Mesendoderm (in vitro differentiated cells): ENCODE measurements at places on chromosomes 6 and 20.

GRCh38 chr20:24751551-24751950, 197.5 kb upstream of the CST7 start:
- no peak overlapping the region for H3K27ac ChIP-seq
- no peak overlapping the region for H3K4me3 ChIP-seq
- no peak for DNase-seq
- no peaks in the 10 kb centered on the region for H3K36me3 ChIP-seq
- H3K27me3 ChIP-seq, result no peaks in the 10 kb centered on the region
- no peaks in the 10 kb centered on the region for H3K4me1 ChIP-seq

- DNase-seq, result no peak
- no peak overlapping the region for H3K27ac ChIP-seq
- no peak overlapping the region for H3K4me3 ChIP-seq
- H3K27me3 ChIP-seq, result no peaks in the 10 kb centered on the region
- H3K4me1 ChIP-seq, result peaks cover 4% of the 10 kb centered on the region
These were observed 223.1 kb upstream of the MYLIP start for GRCh38 chr6:15905488-15906419.

DNA sequence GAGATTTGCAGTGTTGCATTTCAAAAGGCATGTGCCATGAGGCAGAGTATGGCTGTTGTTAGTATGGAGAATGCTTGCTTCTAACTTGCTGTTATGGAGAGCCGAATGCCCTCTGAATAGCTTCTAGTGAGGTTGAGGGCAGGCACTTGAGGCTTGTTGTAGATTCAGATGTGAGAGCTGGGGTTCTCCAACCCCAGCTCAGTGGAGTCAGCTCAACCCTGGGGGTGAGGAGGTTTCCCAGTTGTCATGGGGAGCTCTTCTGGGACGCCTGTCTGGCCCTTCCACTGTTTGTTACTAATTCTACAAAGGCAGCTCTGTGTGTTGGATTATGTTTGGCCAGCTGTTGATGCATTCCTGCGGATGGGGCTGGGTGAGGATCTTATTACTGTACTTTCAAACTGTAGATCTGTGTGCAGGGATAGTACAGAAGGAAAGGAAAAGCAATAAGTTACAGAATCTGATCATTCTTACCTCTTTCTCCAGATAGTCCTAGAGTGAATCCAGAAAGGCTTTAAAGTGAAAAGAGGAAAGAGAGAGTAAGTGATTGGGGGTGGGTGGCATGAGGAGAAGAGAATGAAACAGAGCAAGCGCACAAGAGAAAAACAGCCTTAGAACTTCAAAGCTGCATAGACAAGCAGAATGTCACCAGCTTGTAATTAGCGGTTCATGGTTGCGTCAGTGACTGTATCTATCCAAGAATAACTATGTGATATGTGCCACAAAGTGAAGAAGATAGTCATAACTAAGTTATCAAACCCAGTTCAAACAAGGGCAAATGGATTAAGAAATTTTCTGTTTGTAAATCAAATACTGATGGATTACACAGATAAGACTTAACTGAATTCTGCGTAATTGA, 148.7 kb downstream of the PRL start:
- H3K4me3 ChIP-seq, result no peak overlapping the region
- H3K27me3 ChIP-seq, result no peaks in the 10 kb centered on the region
- no peaks in the 10 kb centered on the region for H3K36me3 ChIP-seq
- H3K4me1 ChIP-seq, result peaks cover 11% of the 10 kb centered on the region
- no peak for DNase-seq
- no peak overlapping the region for H3K27ac ChIP-seq

GRCh38 chr6:152119831-152120230, 312.3 kb downstream of the ESR1 start:
- H3K4me1 ChIP-seq, result no peaks in the 10 kb centered on the region
- DNase-seq, result no peak
- no peaks in the 10 kb centered on the region for H3K27me3 ChIP-seq
- no peak overlapping the region for H3K4me3 ChIP-seq
- H3K36me3 ChIP-seq, result no peaks in the 10 kb centered on the region
- no peak overlapping the region for H3K27ac ChIP-seq

GRCh38 chr6:136782021-136782770, 10.1 kb downstream of the MAP3K5 start:
- no peak overlapping the region for H3K4me3 ChIP-seq
- peak; percentile 65 for DNase-seq
- H3K4me1 ChIP-seq, result no peaks in the 10 kb centered on the region

GRCh38 chr20:44494681-44495080, 19.0 kb downstream of the TTPAL start:
- H3K27ac ChIP-seq, result no peak overlapping the region
- peaks cover 9% of the 10 kb centered on the region for H3K36me3 ChIP-seq
- H3K4me3 ChIP-seq, result no peak overlapping the region
- no peak for DNase-seq
- peaks cover 4% of the 10 kb centered on the region for H3K4me1 ChIP-seq
- no peaks in the 10 kb centered on the region for H3K27me3 ChIP-seq

GRCh38 chr6:106894978-106895702, 79.4 kb downstream of the CD24 start:
- no peaks in the 10 kb centered on the region for H3K27me3 ChIP-seq
- no peaks in the 10 kb centered on the region for H3K36me3 ChIP-seq
- H3K27ac ChIP-seq, result no peak overlapping the region

GRCh38 chr20:38212806-38213606, 47.5 kb downstream of the KIAA1755 start:
- H3K27ac ChIP-seq, result no peak overlapping the region
- no peaks in the 10 kb centered on the region for H3K27me3 ChIP-seq

- no peak overlapping the region for H3K27ac ChIP-seq
- H3K4me1 ChIP-seq, result no peaks in the 10 kb centered on the region
- H3K4me3 ChIP-seq, result no peak overlapping the region
- H3K36me3 ChIP-seq, result no peaks in the 10 kb centered on the region
These were observed 441.0 kb downstream of the KIF16B start for GRCh38 chr20:16132036-16132798.

- H3K27ac ChIP-seq, result no peak overlapping the region
- no peak overlapping the region for H3K4me3 ChIP-seq
- no peaks in the 10 kb centered on the region for H3K4me1 ChIP-seq
- H3K27me3 ChIP-seq, result no peaks in the 10 kb centered on the region
- no peaks in the 10 kb centered on the region for H3K36me3 ChIP-seq
These were observed 97.3 kb upstream of the CARMIL1 start for GRCh38 chr6:25181923-25182322.

- peak; percentile 69 for DNase-seq
- peaks cover 77% of the 10 kb centered on the region for H3K27me3 ChIP-seq
- H3K4me3 ChIP-seq, result no peak overlapping the region
- peaks cover 2% of the 10 kb centered on the region for H3K4me1 ChIP-seq
- no peak overlapping the region for H3K27ac ChIP-seq
These were observed 4.0 kb downstream of the SIM1 start for GRCh38 chr6:100460650-100461204.

- DNase-seq, result no peak
- H3K36me3 ChIP-seq, result no peaks in the 10 kb centered on the region
- H3K4me3 ChIP-seq, result no peak overlapping the region
- H3K27me3 ChIP-seq, result no peaks in the 10 kb centered on the region
These were observed 84.0 kb downstream of the RAMACL start for GRCh38 chr6:166502453-166502852.

GRCh38 chr20:25859649-25860530, 163.2 kb upstream of the ZNF337 start:
- H3K27me3 ChIP-seq, result no peaks in the 10 kb centered on the region
- H3K27ac ChIP-seq, result no peak overlapping the region
- H3K4me3 ChIP-seq, result no peak overlapping the region
- no peaks in the 10 kb centered on the region for H3K36me3 ChIP-seq
- peak; percentile 60 for DNase-seq

DNA sequence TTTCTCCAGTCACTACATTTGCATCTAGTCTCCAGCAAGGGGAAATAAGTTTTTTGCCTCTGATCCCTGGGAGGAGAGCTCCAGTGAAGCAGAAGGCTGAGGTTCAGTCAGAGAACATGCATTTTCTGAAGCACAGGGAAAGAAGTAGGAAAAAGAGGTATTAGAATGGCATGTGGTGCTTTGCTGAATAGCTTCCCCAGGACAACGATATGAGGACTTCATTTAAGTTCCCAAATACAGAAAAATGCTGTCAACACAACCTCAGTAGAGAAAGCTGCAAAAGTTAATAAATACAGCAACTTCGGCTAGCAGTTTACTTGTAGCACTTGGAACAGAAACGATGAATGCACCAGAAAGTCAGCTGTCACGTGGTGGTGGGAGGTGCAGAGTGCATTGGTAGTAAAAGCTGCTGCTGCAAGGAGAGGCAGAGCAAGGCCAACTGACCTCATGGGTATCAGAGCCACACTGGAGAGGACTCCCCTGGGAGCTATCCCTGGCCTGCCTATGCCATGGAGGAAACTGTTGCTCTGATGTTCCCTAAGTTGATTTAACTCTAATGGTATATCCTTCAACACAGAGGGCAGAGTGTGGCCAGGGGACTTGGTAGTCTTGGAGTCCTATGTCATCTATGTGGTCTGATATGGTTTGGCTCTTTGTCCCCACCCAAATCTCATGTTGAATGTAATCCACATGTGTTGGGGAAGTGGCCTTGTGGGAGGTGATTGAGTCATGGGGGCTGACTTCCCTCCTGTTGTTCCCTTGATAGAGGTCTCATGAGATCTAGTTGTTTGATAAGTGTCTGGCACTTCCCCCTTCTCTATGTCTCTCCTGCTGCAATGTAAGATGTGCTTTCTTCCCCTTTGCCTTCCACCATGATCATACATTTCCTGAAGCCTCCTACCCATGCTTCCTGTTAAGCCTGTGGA, 85.9 kb downstream of the ADTRP start:
- H3K27ac ChIP-seq, result no peak overlapping the region
- H3K36me3 ChIP-seq, result no peaks in the 10 kb centered on the region
- H3K4me3 ChIP-seq, result no peak overlapping the region
- peaks cover 1% of the 10 kb centered on the region for H3K4me1 ChIP-seq
- DNase-seq, result peak; percentile 57
- no peaks in the 10 kb centered on the region for H3K27me3 ChIP-seq

DNA sequence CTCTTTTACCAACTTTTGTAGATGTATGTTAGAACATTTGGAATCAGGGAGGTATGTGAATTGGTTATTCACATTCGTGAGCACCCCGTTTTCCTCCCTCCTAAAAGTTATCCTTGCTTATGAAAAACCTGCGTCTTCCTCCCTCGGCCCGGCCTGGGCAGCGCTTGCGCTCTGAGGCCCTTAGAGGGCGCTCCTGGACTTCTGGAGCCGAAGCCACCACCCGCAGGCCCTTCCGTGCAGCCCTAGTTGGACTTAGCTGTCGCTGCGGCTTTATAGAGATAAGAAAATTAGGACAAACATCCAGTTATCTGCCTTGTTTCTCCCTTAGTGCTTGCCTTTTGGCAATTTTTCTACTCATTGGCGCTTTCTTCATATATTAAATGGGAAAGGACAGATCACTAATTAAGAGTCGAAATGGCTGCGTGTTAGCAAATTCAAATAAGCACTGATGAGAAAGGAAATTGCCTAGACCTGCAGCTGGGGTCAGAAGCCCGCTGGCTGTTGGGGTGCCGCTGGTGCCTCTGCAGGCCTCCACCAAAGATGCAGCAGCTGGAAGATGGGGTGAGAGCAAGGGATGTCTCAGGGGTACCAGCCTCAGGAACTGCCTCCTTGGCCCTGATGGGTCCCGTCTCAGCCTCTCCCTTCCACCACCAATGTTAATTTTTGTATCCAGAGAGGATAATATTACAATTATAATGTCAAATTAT, 5.2 kb downstream of the FNDC1 start:
- H3K27ac ChIP-seq, result no peak overlapping the region
- peaks cover 13% of the 10 kb centered on the region for H3K27me3 ChIP-seq
- DNase-seq, result peak; percentile 76
- H3K4me3 ChIP-seq, result no peak overlapping the region

GRCh38 chr6:44190715-44191114, 26.0 kb upstream of the MYMX start:
- no peaks in the 10 kb centered on the region for H3K27me3 ChIP-seq
- H3K36me3 ChIP-seq, result no peaks in the 10 kb centered on the region

- peak; percentile 62 for DNase-seq
- H3K4me3 ChIP-seq, result no peak overlapping the region
- no peaks in the 10 kb centered on the region for H3K27me3 ChIP-seq
- no peaks in the 10 kb centered on the region for H3K4me1 ChIP-seq
These were observed 35.6 kb downstream of the SLC52A3 start for GRCh38 chr20:732727-733126.

DNA sequence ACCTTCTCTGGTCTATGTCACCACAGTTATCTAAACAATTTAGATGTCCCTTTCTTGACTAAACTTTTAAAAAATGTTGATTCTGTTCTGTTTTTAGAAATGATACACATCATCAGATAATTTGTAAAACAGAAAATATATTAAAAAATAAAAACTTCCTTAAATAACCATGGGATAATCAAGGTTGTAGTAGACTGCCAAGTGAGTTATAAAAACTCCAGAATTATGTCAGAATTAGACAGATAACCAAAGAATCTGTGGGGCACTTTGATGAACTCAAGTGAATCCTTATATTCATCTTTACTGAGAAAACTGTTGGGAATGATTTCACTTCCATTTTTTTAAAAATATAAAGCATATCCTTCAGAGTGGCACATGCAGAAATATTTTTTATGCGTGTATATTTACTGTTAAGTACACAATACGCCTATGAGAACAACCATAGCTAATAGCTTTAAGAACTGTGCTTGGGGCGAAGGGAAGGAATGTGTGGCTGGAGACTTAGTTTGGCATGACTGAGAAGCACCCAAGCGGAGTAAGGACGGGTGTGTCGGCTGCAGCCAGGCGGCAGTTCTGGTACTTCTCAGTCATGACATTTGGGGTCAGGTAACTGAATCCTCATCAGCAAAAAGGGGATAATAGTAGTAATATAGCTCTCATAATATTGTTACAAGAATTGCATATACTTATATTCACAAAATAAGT, 604.7 kb upstream of the CITED2 start:
- H3K27me3 ChIP-seq, result no peaks in the 10 kb centered on the region
- H3K4me1 ChIP-seq, result peaks cover 8% of the 10 kb centered on the region

DNA sequence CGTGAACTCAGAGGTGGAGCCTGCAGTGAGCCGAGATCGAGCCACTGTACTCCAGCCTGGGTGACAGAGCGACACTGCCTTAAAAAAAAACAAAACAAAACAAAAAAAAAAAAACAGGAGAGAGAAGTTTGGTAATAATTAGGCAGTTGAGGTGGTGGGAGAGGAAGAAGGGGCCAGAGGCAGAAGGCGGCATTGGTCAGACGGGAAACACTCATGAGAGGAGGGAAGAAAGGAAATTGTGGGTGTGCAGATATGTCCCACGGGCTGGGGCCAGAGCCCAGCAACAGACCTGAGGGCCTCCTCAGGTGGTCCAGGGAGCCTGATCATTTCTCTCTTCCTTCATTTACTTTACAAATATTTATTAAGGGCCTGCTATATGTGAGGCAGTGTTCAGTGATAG, 20.0 kb downstream of the SULF2 start:
- no peaks in the 10 kb centered on the region for H3K36me3 ChIP-seq
- DNase-seq, result no peak
- no peak overlapping the region for H3K27ac ChIP-seq
- no peak overlapping the region for H3K4me3 ChIP-seq
- H3K27me3 ChIP-seq, result no peaks in the 10 kb centered on the region

GRCh38 chr6:142966294-142966693, 21.3 kb upstream of the HIVEP2 start:
- H3K27ac ChIP-seq, result no peak overlapping the region
- H3K36me3 ChIP-seq, result no peaks in the 10 kb centered on the region
- H3K27me3 ChIP-seq, result no peaks in the 10 kb centered on the region
- H3K4me3 ChIP-seq, result no peak overlapping the region

- no peak overlapping the region for H3K4me3 ChIP-seq
- H3K27me3 ChIP-seq, result no peaks in the 10 kb centered on the region
- H3K4me1 ChIP-seq, result no peaks in the 10 kb centered on the region
These were observed 96.5 kb downstream of the SYNDIG1 start for GRCh38 chr20:24565835-24566351.
